Endothelial cell of umbilical vein (primary cell): ENCODE measurements at places on chromosomes 1 and 21. TPM values are rescaled to one million over a fixed set of nuclear protein-coding genes. Genes with fewer than 3 reads are reported as not detected.

Gene TRIM45
- 2.9 and 3.3 TPM in 2 replicates for total RNA-seq

Gene L1TD1
- total RNA-seq = not detected in 2 replicates

Gene IL19
- not detected in 2 replicates for total RNA-seq

GRCh38 chr1:39509360-39510009 lies 18.0 kb downstream of the BMP8A start:
- H3K4me3 ChIP-seq = no peak overlapping the region
- DNase-seq = no peak
- no peaks in the 10 kb centered on the region for H3K4me1 ChIP-seq
- no peaks in the 10 kb centered on the region for H3K36me3 ChIP-seq
- no peaks in the 10 kb centered on the region for H3K27me3 ChIP-seq
- H3K27ac ChIP-seq = no peak overlapping the region

DNA sequence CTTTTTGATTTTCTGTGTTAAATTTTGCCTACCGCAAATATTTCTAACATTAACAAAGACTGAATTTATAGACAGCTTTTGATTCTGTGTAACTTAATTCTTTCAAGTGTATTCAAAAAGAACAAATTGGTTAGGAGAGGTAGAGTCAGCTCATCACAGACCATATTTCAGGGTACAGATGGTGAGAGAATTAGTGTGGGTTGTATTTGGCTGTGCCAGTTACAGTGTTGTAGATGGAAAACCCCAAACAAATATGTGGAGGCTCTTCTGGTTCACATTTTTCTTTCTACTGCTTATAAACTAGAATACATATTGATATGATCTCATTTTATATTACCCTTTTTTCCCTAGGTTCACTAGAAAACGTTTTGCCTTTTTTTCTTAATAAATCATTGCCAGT lies 11.1 kb downstream of the RCAN3 start:
- H3K4me1 ChIP-seq = no peaks in the 10 kb centered on the region
- no peaks in the 10 kb centered on the region for H3K27me3 ChIP-seq
- no peaks in the 10 kb centered on the region for H3K36me3 ChIP-seq
- H3K27ac ChIP-seq = no peak overlapping the region
- DNase-seq = no peak
- H3K4me3 ChIP-seq = no peak overlapping the region

GRCh38 chr1:206834711-206835110 lies 30.7 kb upstream of the IL20 start:
- DNase-seq = no peak
- no peak overlapping the region for H3K27ac ChIP-seq
- H3K36me3 ChIP-seq = no peaks in the 10 kb centered on the region
- H3K27me3 ChIP-seq = peaks cover 6% of the 10 kb centered on the region
- no peak overlapping the region for H3K4me3 ChIP-seq

- no peak for DNase-seq
- H3K4me3 ChIP-seq = no peak overlapping the region
- no peaks in the 10 kb centered on the region for H3K36me3 ChIP-seq
These were observed 58.6 kb downstream of the IL23R start for GRCh38 chr1:67224856-67225255.

DNA sequence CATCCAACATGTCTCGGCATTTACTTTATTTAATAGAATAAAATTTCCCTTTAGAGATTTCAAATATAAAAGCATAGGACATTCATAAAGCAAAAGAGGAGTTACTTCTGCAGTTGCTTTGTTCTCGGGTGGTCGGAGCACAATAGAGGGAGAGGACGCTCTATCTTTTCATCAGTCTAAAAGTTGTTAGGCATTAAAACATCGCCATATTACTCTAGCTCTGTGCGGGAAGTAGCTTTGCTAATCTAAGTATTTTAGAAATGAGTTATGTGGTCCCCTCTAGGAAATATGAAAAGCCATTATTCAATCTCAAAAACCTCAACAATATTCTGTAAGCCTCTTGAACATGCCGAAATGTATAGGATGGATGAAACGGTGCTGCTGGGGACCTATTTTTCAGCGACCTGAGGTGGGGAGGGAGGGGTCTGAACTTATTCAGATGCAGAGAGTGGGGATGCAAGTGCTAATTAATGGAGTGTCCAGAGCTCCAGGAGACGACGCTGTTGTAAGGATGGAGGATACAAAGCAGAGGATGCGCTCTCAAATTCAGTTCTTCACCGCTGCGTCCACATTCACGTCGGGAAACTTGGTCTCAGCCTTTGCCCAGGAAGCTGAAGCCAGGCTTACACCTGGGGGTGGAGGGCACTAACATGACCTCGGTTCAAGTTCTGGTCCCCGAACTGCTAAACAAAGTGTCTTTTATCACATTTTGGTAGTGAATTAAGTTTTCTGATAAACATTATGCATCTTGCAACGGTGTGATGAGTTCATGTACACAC lies 6.3 kb downstream of the CDKN2C start:
- no peaks in the 10 kb centered on the region for H3K36me3 ChIP-seq
- no peak overlapping the region for H3K27ac ChIP-seq
- peaks cover 23% of the 10 kb centered on the region for H3K4me1 ChIP-seq
- H3K27me3 ChIP-seq = no peaks in the 10 kb centered on the region
